ENCODE measurements at places on chromosomes 12 and 14.

DNA sequence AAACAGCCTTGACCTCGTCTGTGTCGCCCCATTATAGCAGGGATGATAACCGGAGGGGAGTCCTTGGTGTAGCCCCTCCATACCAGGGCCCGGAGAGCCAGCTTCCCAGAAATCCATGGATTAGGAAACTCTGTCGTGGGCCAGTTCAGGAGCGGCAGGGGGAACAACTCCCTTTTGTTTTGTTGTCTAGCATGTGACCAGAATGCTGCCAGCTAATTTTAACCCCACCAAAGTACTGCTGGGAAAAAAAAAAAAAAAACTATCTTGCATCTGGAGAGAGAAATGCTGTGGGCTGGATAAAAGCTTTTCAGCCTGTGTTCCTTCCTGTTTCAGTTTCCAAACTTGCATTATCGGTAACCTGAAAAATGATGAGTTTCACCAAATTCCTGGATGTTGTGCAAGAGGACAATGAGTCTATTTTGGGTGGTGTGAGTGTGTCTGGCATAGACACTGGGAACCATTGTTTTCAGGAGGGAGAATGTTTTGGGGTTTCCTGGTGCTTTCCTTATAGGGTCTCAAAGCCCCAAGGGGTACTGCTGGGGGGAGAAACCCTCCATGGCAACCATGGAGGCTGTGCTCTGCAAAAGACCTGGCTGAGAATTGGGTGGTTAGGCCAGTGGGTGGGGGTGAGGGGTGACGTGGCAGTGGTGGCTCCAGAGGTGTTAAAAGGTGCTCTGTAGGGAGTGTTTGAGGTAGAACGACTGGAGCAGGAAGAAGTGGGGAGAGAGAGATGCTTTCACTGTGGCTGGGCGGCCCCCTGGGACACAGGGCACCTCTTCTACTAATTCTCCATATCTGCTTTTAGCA, 14.9 kb upstream of the IRF2BPL start:
- DNase-seq = no peak

DNA sequence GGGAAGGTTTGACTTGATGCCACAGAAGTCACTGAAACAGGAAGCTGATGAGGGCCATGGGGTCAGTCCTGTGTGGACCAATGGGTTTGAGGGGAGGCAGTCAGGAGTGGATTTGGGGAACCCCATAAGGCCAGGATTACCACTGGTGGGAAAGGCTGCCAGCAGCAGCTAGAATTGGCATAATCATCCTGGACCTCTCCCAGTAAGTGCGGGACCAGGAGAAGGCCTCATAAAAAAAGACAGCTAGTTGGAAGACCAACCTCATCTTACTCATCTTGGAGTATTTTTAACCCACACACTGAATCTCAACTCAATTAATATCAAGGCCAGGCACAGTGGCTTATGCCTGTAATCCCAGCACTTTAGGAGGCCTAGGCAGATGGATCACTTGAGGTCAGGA, 22.7 kb downstream of the TBX3 start:
- DNase-seq = no peak

DNA sequence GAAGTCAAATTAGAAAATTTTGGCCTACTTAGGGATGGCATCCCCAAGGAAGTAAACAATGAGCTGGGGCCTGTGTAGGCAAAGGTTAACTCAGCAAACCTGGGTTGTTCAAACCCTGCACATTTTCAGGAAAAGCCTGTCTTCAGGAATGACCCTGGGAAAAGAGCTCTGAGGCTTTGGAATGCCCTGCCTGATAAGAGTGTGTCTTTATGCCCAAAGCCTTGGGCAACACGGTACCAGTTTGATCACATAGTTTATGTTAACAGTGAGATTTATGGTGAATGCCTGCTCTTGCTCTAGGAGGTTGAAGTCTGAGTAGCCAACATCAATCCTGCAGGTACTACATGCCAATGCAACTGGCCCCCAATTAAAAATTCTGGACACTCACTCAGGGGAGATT, 28.2 kb upstream of the STAB2 start:
- no peak for DNase-seq

DNA sequence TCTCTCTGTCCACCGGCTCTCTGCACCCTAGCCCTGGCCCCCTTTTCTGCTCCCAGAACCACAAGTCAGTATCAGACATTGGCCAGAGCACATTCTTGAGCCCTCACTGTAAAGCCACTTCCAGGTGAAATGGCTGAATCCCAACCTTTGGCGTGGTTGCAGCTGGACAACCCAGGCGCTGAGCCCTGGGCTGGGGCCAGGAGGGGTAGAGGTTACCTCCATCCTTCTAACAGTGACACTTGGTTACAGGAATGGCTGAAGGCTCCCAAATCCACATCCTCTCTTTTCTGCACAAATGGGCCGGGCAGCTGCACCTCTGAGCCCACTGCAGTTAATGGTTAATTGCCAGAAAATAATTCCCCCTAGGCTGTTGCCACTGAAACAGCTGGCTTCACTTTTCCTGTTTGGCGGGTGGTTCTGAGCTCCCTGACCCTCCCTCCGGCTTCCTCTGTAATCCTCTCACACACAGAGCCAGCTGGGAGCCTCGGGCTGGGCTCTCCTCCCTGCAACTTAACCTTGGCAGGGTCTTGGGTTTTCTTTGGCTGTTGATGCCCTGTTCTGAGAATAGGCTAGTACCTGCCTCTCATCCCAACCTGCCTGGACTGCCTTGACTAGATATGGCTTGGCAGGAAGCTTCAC, 44.1 kb downstream of the TSPAN11 start:
- no peak for DNase-seq

DNA sequence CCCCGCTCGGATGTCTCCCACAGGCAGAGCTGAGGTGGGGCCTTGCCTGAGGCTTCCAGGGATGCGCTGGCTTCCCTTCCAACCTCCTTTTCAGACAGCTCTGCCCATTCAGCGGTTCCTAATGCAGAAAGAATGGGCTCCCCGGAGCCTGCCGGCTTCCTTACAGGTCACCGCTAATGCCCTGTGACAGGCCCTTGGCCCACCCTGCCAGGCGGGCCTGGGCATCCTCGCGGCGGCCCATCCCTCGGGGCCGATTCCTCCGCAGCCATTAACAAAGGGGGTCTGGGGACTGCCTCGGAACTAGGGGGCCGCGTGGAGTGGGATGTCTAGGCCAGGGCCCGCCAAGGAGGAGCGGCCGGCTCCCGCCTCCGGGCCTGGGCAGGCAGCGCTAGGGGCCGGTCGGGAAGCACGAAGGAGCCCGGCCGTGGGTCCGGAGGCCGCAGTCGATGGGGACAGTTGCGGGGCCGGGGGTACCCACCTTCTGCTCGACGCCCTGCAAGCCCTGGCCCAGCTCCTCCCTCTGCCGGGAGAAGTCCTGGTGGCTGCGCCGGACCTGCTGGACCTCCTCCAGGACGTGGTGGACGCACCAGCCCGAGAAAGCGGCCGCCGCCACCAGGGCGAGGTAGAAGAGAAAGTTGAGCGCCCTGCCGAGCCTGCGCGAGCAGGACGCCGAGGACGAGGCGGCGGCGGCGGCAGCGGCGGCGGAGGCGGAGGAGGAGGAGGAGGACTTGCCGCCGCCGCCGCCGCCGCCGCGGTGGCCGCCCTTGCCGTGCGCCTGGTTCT, 738 bp downstream of the CKAP4 start:
- DNase-seq = peak; percentile 67

DNA sequence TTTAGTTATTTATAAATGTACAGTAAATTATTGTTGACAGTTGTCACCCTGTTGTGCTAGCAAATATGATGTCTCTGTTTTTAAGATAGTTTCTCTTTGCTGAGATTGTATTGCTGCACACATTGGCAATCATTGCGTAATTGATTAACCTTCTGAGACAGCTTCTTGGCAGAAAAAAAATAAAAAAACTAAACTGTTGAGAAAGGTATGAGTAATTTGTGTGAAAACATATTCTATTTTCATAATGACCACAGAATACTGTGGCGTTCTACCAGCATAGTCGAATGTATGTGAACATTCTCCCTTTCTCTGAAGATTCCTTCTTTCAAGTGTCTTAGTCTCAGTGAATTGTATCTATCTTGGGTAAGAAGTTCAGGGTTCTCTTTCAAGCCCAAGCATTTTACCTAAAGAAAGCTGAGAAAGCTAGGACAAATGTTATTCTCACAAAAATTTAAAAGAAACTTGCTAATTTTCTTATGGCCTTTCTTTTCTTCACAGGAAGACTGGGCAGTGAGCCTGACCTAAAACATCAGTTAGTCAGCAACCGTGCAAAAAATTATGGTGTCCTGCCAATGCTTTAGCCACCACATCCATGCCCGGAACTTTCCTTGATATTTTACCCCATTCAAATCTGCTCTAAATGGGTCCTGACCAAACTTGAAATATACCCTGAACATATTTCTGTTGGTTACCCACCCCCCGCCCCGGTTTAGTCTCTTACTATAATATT, 69.0 kb upstream of the REP15 start:
- no peak for DNase-seq

GRCh38 chr12:14630793-14631192, 63.1 kb upstream of the PLBD1 start:
- no peak for DNase-seq

Measured in GM19239 (cell line).